ENCODE measurements at places on chromosomes 11 and 22.

DNA sequence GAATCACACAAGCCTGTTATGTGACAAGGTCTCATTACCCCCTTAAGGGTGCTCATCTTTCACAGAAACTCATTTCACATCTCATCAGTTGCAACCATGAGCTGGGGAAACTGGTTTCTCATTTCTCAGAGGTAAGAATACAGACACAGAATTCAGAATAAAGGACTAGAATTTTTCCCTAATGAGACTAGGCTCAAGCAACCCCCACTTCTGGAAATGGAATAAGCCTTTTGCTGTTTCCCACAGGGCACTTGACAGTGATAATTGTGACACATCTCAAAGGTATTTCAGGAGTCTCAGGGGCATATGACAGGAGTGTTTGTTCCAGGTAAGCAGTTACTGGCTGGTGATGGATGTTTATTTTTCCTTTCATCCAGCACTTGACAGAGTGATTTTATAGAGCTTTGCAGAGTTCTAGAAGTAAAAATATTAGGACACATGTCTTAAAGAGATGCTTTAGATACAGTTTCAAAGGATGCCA is 112.9 kb upstream of the DDI1 start:
- DNase-seq = no peak

DNA sequence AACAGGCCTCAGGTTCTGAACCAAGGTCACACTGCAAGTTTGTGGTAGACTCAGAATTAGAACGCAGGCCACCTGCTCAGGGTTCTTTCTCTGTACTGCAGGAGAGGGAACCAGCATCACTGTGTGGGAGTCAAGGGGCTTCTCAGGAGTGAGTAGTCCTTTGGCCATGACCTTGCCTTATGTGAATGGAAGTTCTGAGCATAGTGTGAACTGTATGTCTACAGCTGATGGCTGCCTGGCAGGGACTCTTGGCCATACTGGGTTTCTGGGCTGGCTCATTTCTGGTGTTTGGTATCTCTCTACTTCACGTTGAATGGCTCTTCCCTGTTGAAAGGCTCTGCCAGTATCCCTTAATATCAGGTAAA is 40.1 kb upstream of the TUB start:
- no peak for DNase-seq

DNA sequence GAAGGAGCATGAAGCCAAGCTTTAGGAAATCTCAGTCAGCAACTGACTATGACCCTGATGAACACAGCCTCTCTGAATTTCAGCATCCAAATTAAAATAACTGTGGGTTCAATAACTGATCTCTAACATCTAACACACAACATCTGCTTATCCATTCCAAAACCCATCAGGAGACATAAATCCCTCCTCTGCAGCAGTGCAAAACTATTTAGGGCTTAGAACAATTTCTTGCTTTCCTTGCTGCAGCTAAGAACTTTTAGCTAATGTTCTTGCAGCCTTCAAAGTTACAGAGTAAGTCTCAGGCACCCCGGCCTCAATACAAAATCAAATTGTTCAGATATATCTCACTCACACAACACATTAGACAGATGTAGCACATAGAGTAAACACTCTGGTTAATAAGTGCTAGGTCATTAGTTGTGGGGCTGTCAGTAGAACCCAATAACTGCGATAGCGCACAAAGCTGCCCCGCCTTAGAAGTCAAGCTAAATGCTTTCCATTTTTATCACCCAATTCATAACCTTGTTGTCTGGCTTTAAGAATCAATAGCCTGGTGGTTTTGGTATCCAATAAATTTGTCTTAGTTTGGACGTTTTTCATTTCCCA is 139.6 kb downstream of the LARGE1 start:
- DNase-seq = no peak

DNA sequence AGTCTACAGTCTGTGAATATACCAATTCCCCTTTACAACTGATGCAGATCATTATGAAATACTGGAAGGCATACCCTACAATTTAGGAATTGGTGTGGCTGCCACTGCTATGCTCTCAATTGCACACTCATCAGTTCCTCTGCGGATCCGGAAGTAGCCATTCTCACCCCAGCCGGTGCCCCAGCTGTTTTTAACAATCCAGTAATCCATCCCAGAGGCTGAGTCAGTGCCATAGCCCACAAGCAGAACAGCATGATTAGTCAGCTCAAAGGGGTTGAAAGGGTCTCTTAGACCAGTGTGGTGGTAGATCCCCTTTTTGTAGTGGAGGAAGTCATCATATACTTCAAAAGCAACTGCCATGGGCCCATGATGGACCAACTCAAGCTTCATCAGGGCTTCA is 43.6 kb downstream of the CTSC start:
- no peak for DNase-seq

DNA sequence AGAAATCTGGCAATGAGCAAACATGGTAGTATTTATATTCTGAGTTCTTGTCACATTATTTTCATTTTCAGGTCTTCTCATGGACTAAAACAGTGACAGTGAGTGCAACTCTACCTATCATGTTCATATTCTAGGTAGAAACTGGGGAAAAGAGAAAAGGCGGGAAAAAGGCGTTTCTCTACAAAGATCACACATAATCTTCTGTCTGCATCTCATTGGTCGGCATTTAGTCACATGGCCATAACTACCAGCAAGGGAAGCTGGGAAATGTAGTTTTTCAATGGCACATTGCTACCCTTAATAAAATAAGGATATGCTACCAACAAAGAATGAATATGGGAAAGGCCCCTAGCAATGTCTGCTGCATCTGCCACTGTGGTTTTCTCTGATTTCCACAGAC is 57.6 kb upstream of the B3GAT1 start:
- DNase-seq = peak; percentile 42

GRCh38 chr11:86570020-86570419 is 102.4 kb downstream of the ME3 start:
- DNase-seq = no peak

DNA sequence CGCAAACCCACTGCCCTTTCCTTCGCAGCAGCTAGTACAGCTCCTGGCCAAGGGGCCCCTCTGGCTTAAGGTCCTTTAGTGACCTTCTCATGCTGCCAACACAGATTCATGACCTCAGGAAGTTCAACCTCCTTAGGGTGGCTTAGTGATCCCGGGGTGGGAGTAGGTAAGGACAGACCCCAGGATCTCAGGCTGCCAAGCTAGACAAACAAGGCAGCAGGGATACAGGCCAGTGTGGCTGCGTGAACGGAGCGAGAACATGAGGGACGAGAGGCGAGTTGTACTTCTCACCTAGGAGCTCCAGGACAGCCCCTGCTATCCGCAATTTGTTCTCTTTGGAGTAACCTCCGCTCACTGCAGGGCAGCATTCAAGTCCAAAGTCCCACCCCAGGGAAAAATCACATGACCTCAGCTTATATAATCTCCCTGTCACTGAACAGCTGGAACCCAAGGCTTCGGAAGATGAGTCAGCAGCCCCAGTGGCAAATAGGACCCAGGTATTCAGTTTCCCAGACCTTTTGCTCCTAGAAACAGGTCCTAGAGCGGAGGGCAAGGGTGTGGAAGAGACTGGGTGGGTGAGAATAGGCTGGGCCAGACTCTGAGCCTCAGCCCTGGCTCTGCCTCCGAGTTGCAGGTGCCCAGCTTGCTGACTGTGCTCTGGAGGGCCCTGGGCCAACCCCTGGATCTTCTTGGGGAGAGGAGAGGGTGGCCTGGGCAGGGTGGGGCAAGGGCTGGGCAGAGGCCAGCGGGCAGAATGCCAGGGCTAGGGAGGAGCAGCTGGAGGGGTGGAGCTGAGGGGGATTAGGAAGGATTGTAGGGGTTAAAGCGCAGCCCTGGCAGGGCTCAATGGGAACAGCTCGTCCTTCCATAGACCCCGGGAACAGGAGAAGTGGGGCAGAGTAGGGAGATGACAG is 13.1 kb downstream of the USP2 start:
- DNase-seq = no peak

DNA sequence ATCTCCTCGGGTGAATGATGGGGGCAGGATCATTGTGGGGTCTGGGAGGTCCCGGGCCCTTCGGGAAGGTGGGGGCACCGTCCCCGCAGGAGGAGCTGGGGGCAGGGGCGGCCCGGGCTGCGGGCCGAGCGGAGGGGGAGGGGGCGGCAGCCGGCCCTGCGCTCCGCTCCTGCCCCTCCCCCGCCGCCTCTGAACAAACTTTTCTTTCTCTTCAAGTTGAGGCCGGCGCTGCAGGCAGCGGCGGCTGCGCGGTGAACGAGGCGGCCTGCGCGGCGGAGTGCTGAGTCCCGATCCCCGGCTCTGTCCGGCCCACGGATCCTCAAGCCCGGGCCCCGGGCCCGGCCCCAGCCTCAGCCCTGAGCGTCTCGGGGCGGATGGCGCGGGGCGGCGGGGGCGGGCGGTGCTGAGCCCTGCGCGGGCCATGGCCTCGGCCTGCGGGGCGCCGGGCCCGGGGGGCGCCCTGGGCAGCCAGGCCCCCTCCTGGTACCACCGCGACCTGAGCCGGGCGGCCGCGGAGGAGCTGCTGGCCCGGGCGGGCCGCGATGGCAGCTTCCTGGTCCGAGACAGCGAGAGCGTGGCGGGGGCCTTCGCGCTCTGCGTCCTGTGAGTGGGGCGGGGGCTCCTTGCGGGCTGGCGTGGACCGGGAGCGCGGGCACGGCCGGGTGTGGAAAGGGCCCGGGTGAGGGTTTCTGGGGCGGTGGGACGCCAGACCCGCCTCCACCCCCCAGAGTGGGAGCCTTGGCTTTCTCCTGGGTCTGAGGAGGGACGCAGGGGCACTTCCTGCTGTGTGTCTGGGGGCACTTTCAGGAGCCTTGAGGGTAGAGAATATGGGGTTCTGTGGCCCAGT is at the start of gene INPPL1:
INPPL1 (plus strand) TSS at position 204 of the 847 bp plus-strand sequence; CDS start at position 422, 218 bp downstream.
- DNase-seq = peak; percentile 72

- peak; percentile 94 for DNase-seq
These were observed 88.9 kb downstream of the MAML2 start for GRCh38 chr11:96254087-96254486.

DNA sequence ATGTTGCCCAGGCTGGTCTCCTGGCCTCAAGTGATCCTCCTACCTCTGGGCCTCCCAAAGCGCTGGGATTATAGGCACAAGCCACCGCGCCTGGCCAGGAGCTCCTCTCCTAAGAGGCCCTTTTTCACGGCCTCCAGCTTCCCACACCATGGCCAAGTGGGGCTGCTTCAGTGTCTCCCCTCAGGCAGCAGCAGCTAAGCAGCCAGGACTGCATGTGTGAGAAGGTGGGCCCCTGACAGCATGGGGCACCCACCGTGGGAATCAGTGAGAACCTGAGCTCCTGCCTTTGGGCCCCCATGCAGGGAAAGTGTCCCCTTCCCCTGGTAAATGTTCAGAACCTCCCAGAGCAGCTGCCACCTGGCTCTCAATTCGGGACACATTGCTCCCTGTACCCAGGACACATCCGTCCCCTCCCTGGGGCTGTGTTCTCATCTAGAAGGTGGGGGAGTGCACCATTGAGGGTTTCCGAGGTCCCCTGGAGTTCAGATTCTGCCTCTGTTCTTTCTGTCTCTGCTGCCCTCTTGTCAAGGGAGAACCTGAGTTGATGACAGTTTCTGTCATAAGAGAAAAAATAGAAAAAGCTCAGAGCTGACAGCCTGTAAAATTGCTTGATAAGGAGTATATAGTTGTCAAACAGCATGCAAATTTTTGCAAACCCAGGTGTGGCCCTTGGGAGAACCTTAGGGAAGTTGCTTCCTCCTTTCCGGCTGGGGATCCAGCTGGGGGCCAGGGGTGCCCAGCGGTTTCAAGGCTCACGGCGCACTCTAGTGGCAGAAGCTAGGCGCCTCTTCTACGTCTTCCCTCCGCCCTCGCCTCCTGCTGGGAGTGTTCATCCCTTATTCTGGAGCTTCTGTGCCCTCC is 29.7 kb downstream of the FAM83F start:
- DNase-seq = peak; percentile 82

DNA sequence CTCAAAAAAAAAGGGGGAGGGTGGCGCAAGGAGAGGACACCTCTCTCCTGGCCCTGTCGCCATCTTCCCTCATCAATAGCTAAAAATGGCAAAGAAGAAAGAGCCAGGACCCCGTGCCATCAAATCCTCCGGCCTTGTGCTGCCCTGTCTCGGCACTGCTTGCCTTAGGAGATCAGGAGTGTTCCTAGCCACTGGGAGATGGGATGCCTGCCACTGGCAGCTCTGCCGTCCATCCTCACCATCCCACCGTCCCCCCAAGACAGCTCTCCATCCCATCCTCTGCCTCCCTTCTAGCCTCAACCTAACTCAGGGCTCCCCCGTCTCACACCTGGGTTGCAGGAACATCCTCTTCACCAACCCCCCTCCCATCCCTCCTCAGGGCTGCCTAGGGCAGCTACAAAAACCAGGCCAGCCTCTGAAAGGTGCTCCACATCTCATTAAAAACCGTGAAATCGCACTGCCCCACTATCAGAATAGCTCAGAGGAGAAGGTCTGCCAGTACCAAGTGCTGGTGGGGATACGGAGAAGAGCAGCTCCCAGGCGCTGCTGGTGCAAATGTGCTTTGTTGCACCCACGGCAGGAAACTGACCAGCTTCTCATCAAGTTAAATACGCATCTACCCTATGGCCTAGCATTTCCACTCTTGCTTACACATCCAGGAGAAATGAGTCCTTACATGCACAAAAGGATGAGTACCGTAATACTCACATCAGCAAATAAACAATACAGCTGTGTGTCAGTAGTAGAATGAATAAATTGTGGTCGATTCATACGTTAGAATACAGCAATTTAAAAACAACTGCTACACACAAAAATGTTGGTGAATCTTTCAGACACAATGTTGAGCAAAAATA is 31.7 kb upstream of the GCAT start:
- DNase-seq = no peak

DNA sequence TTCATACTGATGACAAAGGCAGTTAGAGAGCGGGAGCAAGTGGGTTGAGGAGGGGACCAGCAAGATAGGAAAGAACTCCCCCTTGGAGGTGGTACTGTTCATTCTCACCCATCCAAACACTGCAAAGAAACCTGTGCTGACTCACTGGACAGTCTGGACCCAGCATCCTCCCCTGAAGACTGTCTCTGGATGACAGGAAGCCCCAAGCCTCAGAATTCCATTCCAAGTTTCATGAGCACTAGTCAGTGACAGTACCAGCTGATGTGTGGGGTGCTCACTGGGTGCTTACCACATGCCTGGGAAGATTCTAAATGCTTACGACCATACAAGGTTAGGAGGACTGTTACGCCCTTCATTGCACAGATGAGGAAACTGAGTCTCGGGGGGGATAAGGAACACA is 160.9 kb downstream of the IGLL1 start:
- DNase-seq = no peak

DNA sequence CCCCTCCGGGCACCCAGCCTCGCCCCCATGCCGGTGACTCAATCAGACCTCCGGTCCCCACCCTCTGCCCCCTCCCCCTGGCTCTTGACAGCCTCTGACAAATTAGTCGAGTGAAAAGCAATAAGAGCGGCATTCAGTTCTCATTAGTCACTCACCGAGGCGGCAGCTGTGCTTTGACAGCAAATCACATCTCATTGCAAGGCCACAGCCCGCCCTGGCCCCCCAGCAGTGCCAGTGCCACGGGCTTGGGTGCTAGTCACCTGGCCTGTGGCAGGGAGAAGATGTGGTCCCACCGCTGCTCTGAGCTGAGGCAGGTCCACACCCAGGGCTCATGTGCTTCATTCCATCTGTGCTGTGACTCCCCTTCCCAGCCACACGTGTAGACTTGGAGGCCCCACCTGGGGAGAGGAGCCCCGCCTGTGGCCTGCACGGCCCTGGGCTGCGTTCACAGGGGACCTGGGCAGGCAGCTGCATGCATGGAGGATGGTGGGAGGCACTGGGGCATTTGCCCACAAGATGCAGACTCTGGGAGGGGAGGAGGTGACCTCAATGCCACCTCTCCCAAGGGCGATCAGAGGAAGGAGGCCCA is 7.4 kb upstream of the TH start:
- DNase-seq = no peak
